ENCODE measurements at places on chromosomes 4 and X.
A peak's percentile ranks its signal among the peaks of the same experiment; 100 is the strongest.

- DNase-seq: no peak
Measured at GRCh38 chrX:110245011-110245410, 72.9 kb downstream of the AMMECR1 start.

GRCh38 chr4:99885063-99885664 is 9.1 kb downstream of the LAMTOR3 start:
- DNase-seq: no peak

- no peak for DNase-seq
Measured at GRCh38 chr4:4289055-4289454, 899 bp downstream of the LYAR start.

DNA sequence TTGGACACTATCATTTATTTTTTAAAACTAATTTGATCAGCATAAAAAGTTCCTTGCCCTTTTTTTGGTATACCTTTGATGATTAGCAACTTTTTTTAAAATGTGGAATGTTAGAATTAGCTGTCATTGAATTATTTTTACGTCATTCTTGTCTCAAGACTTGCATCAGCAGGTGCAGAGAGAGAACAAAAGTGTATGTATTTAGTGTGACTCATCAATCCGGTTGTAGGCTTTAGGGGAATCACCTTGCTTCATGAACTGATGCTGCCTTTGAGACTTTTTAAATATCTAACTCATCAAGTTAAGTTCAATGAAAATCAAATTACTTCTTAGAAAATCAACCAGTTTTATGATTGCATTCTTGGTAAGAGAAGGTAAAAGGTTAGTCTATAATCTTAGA is 125.1 kb downstream of the ARX start:
- no peak for DNase-seq

- DNase-seq: no peak
Measured at GRCh38 chr4:15132739-15133138, 130.5 kb downstream of the CPEB2 start.

DNA sequence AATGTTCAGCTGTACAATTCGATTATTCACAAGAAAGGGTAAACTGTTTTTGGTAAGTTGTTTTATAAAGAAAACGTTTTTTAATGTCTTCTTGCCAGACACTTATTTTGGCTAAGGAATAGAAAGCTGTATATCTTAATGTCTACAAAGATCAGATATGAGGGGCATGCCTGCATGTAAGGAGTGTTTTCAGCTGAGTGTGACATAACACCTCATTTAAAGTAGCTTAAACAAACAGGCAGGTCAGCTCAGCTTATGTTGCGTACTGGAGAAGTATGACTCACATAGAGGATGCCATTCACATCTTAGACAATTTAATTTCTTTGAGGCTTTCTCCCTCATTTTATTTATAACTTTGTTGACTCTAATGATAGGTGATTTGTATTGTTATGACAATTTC is 30.4 kb downstream of the LAMTOR3 start:
- no peak for DNase-seq

DNA sequence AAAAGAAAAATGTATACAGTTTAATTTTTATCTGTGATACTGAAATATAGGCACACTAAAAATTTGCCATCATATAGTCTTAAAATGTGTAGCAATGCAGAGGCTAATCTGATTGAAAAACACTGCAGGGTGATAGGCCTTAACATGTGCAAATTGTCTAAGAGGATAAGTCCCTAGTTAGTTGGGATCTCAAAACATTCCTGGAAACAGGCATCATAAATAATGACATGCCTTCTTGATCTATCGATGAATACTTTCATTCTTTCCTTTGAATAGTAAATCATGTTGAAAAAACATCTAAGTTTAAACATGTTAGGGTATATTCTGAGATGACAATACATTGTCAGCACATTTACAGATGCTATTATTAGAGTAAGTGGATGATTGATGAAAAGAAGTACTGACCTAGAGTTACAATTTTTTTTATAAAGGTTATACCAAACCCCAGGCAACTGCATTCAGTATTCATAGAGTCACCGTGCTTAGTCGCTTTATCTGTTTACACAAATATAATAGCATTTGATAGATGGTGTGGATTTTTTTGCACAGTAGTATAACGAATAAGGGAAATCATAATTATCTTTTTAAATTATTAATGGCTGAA is 668.2 kb upstream of the ADGRL3 start:
- DNase-seq: no peak

GRCh38 chr4:55736605-55737183 is 82.9 kb upstream of the EXOC1L start:
- DNase-seq: peak; percentile 62

- DNase-seq: no peak
Measured at GRCh38 chr4:58553031-58553430, 1442.8 kb upstream of the IGFBP7 start.

DNA sequence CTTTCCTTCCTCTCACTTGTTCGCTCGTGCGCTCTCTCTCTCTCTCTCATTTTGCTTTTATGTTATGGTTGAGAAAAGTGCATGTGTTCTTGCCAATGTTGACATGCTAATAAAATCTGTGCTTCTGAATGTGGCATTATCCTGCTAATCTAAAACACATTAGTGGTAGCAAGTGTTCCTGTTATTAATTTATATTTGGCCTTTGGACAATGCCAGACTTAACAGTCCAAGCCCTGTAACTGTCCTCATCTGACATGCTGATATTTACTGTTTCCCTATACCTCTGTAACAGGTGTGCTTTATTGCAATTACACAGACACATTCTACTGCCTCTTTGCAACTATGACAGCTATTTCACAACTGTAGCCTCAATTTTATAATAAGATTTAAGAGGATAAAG is 2.7 kb downstream of the PPARGC1A start:
- DNase-seq: no peak

- DNase-seq: peak; percentile 94
Measured at GRCh38 chrX:154547245-154548027, at the start of gene IKBKG. Gene IKBKG, plus strand, starts transcription at chrX:154547620. Its CDS starts 4,383 bp downstream, at chrX:154552003.

- no peak for DNase-seq
Measured at GRCh38 chr4:169080981-169081380, 70.9 kb upstream of the CBR4 start.

Data from NCI-H526 (cell line).